ENCODE measurements at places on chromosomes 7 and 10.

DNA sequence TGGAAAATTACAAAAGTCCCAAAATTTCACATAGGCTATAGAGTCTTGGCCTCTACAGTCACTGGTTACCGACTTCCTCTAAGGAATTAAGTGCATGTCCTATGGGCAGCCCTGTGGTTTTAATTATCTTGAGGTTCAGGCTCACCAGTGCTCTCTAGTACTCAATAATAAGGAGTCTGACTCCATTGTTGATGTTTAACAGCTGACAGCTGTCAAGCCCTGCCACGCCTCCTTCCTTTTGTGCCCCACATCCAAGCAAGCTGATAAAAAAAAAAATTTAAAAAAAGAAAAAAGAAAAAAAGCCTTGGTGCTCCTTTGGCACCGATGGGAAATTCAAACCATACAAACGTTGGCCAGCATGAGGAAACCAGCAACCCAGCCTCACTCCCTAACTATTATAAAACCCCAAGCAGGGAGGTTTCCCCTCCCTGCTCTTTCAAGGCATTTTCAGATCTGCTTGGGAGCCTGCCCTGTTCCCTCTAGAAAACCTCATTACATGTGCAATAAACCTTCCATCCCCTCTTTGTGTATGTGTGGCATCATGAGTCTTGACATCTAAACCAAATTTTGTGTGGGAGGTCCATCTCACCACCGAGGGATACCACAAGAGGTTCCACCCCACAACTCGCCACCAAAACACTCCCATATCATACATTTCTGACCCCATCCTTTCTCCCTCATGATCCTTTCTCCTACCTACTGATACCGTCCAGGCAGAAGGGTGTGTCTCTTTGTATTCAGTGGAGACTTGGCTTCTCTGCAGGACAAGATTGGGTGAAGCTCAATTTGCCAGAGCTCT, 70.9 kb upstream of the CCDC71L start:
- no peak overlapping the region for H3K27ac ChIP-seq
- H3K4me1 ChIP-seq: peaks cover 10% of the 10 kb centered on the region
- DNase-seq: no peak
- H3K36me3 ChIP-seq: peaks cover 5% of the 10 kb centered on the region
- H3K27me3 ChIP-seq: no peaks in the 10 kb centered on the region
- no peak overlapping the region for H3K4me3 ChIP-seq

DNA sequence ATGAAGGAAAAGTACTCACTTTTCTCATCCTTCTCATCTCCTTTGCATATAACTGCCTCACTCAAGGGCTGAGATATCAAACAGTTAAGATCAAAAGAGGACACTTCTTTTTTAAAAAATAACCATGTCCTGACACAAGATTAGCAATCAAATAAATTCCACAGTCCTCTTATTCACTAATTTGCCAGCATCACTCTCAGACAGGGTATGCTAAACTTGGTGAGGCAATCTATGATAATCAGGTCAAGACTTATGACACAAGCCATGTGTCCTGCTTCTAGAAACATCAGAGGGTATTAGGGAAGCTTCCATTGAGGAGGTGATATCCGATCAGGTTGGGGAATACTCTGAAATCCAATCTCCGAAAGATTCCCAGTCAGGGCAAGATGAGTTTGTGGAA, 10.4 kb downstream of the PANK1 start:
- peaks cover 11% of the 10 kb centered on the region for H3K36me3 ChIP-seq
- no peak overlapping the region for H3K27ac ChIP-seq
- no peak for DNase-seq
- H3K27me3 ChIP-seq: no peaks in the 10 kb centered on the region
- peaks cover 26% of the 10 kb centered on the region for H3K4me1 ChIP-seq

GRCh38 chr10:4775808-4776207, 50.2 kb upstream of the AKR1E2 start:
- H3K36me3 ChIP-seq: no peaks in the 10 kb centered on the region
- no peak for DNase-seq
- H3K27me3 ChIP-seq: no peaks in the 10 kb centered on the region

- H3K27me3 ChIP-seq: no peaks in the 10 kb centered on the region
- no peak overlapping the region for H3K4me3 ChIP-seq
- peaks cover 10% of the 10 kb centered on the region for H3K4me1 ChIP-seq
- H3K27ac ChIP-seq: no peak overlapping the region
- H3K36me3 ChIP-seq: peaks cover 11% of the 10 kb centered on the region
- no peak for DNase-seq
These were observed 107.2 kb upstream of the TCF7L2 start for GRCh38 chr10:112842832-112843360.
